ENCODE measurements at places on chromosomes 5 and 9.

- no peak for DNase-seq
These were observed 10.3 kb downstream of the BAG1 start for GRCh38 chr9:33254211-33254610.

DNA sequence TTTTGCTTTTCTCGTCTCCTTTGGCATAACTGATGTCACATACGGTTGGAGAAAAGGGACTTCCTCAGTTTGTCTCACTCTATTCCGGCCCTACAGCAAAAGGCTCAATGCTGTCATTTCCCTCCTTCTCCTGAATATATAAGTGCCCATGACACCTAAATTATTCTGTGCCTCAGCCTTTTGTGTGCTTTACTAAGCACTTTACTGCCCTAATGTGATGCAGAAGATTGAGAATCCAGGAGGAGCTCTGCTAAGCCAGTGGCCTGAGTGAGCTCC is 7.6 kb downstream of the CD180 start:
- no peak for DNase-seq

GRCh38 chr5:67030289-67031056 is 166.1 kb downstream of the CD180 start:
- DNase-seq: no peak

- DNase-seq: no peak
These were observed 8.4 kb upstream of the GOLPH3 start for GRCh38 chr5:32182463-32183063.

DNA sequence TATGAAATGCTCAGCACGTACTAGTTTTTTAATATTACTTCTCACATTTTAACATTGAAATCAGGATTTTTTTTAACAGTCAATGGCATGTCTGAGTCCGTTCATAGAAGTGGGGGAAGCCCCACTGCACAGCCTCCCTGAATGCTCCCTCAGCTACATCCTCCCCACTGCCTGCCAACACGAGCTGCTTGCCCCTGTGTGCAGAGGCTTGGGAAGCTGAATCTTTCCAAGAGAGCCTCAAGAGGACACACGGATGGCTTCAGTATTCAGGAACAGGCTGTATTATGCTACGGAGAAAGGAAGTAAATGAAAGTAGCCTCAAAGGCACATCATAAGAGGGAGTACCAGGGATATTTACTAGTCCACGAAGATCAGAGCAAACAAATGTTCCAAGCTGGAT is 248.7 kb downstream of the SPOCK1 start:
- no peak for DNase-seq

DNA sequence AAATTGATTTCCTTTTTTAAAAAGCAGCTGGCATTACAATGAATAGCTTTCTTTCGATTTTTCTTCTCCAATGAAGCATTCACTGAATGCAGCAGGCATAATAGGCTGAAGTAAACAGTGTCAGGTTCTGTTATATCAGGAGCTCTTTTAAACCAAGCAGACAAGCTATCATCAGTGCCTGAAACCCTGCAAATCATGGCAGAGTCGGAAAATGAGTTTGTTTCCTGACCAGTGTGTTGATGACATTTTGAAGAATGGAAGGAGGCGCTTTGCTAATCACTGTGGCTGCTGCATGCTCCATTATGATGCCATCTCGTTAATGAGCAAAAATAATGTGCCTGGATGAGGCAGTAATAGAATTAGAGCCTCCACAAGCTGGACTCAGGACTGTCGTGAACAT is 284.5 kb downstream of the ZNF608 start:
- no peak for DNase-seq

DNA sequence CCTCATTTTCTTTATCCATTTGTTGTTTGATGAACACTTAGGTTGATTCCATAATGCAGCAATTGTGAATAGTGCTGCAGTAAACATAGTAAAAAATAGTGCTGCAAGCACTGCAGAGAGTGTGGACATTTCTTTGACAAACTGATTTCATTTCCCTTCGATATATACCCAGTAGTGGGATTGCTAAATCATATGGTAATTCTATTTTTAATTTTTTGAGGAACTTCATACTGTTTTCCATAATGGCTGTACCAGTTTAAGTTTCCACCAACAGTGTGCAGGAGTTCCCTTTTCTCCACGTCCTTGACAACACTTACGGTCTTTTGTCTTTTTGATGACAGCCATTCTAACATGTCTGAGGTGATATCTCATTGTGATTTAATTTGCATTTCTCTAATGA is 138.2 kb upstream of the PLPPR1 start:
- no peak for DNase-seq

DNA sequence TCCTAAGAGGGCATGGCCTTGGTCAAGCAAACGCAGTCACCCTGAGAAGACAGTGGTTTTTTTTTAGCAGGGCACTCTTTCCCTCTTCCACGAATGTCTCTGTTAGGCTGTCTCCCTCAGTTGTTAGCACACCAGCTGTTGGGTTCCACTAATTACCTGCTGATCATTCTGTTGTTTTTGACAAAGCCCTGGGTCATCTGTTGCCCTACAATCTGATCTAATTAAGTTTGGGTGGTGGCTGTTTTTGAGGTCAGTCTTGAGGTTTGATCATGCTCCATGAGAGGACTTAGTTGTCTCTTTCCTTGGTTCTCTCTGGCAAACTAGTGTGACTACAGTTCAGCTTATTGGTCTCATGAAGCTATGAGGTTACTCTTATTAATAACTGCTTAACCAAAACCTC is 5.0 kb upstream of the PTPDC1 start:
- no peak for DNase-seq

GRCh38 chr9:133566382-133566781 is 31.9 kb downstream of the ADAMTSL2 start:
- no peak for DNase-seq

DNA sequence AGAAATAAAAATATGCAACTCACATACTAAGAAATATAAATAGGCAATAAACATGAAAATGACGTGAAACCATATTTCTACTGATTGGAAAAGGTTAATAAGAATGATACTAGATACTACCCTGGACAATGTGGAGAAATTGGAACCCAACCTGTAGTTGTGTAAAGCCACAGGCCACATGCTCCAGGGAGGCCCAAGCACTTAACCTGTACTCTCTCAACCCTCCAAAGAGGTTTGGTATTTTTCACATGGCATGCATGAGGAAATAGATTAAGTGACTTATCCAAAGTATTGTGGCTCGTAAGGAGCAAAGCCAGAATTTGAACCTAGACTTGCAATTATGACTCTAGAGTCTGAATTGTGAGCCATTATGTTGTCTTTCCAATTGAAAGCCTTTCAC is 13.4 kb downstream of the LIFR start:
- no peak for DNase-seq

- peak; percentile 74 for DNase-seq
These were observed 103.6 kb upstream of the CHD1 start for GRCh38 chr5:99032234-99033013.

DNA sequence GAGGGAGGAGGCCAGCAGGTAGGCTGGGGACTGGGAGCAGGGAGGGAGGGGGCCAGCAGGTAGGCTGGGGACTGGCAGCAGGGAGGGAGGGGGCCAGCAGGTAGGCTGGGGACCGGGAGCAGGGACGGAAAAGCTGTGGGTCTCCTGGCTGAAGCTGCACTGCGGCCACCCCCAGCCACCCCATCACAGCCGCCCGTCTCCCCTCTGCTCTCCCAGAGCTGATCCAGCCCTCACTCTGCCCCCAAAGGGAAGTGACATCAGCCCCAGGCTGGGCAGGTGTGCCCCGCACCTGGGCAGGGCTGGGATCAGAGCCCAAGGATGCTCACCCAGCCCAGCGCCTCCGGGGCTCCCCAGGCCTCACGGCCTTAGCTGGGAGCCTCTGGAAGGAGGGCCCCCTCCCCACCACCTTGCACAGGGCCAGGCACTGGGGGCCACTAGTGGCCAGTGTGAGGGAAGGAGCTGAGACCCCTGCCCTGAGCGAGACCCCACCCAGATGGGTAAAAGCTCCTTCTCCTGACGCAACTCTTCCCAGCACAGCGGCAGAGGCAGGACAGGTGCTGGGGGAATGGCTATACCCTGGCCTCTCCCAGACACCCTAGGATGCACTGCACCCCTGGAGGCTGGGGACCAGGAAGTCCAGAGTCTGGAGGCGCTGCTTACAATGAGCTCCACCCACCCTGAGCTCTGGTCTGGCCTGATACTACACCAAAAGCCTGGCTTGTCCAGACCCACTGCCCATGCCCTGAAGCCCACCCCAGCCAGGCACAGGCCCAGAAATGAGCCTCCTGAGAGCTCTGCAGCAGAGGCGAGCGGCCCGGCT is 11.6 kb downstream of the AGPAT2 start:
- DNase-seq: no peak

- peak; percentile 79 for DNase-seq
These were observed 162.9 kb upstream of the WWC1 start for GRCh38 chr5:168128557-168128956.

DNA sequence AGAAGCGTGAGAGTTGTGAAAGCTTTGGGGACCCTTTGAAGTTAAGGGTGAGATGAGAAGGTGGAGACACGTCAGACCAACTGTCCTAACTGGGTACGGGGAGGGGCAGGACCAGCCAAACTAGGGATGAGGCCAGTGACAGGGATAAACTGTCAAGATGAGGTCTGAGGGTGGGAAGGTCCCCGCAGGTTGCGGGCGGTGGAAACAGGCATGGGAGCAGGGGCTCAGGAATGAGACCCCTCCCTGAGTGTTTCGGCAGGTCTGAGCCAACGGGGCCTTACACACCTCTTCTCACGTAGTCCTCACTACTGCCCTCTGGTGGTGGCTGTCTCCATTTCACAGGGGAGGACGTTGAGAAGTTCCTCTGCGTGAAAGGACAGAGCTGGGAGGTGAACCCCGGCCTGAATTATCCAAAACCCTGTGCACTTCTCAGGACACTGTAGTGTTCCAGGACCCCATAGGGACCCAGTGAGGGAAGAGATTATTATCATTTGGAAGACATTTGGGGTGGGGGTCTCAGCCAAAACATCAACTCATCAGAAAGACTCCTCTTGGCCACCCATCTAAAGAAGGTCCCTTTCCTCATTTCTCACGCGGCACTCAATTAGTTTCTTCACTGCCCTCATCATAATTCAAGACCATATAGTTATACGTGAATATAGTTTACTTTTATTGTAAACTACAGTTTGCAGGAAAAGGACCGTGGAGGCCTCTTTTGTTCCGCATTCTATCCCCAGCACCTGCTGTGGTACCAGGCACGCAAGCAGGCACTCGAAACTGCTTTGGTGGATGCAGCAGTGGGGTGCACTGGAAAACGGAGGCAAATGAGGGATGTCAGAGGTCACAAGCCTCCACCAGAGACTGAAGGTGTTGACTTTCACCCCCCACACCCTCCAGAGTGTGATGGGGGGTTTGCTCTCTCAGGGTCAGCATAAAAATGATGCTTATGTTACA is 21.7 kb upstream of the NANS start:
- DNase-seq: peak; percentile 71

DNA sequence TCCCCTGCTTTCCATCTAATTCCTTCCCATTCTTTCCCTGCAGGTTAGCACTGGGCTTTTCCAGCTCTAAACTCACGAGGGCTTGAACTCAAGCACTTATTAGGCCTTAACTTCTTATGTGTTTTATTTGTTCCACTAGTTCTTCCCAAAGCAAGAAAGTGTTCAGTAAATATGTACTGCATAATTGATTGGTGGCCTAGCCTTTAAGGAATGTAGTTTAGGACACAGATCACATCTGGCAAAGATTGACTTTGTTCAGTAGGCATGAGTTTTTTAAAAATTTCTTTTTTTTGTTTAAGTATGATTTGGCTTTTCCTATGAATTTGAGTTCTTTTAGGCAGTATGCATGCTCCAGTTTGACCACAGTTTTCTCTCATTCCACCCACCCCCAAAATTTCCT is 285.2 kb downstream of the NPR3 start:
- no peak for DNase-seq

- DNase-seq: no peak
These were observed 12.0 kb upstream of the CPLX2 start for GRCh38 chr5:175859422-175859821.

DNA sequence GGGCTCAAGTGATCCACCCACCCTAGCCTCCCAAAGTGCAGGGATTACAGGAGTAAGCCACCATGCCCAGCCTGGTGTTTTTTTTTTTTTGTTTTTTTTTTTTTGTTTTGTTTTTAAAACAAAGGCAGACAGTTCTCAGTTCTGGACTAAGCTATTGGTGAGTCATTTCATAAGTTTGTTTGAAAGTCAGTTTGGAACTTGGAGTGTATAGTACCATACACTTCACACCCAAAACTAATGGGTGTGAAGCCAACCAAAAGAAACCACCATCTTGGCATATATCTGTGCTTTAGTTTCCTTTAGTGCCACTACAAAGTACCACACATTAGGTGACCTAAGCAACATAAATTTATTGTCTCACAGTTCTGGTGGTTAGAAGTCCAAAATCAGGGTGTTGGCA is 13.4 kb downstream of the MAST4 start:
- no peak for DNase-seq

DNA sequence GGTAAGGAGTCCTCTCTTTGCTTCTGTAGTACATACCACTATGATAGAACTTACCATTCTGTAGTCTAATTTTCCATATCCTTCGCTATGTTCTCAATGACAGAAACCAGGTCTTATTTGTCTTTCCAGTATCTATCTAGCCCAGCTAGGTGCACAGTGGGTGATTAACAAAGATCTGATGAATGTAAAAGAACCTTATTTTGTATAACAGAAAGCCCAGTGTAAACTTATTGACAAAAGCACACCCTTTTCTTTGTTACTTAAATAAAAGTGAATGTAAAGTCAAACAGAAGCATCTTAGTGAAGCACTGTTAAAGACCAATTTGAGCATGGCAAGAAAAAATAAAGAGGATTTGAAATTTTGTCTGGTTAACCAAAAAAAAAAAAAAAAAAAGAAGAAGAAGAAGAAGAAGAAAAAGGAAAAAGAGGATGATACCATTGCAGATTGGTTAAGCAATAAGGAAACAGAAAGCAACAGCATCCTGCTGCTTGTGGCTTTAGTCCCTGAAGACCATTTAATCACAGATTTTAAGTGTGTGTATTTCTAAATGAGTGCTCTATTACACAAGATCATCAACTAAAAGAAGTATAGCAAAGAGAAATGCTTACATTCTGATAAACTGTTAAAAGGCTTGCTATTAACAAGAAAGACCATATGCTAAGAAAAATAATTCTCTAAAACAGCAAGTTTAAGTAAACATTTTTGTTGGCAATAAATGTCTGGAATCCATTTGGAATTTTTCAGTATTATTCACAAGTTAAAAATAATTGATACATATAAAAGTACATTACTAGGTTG is 21.2 kb downstream of the MEGF9 start:
- DNase-seq: no peak

GRCh38 chr5:14270209-14270702 is 127.1 kb downstream of the TRIO start:
- peak; percentile 87 for DNase-seq

- no peak for DNase-seq
These were observed 49.0 kb downstream of the SGCD start for GRCh38 chr5:156375895-156376495.

DNA sequence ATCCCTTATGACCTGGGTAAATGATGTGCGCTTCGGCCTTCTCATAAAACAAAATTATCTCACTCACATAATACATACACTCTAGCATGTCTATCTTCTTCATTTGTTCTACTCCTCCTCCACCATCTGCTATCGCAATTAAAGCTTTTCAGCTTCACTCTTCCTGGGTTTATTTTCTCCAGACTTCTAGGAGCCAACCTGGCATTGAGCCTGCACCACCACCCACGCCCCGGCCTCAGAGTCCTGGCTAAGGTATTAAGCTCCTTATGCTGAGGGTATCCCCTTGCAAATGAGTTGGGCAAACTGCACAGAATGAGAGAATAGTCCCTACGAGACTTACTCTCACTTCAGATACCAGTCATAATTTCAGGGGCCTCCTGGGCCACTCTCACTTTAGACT is 236.1 kb upstream of the CDH12 start:
- DNase-seq: no peak

- no peak for DNase-seq
These were observed 1.1 kb upstream of the LCN9 start for GRCh38 chr9:135661816-135662560.
